ENCODE measurements at places on chromosomes 11 and 22.

DNA sequence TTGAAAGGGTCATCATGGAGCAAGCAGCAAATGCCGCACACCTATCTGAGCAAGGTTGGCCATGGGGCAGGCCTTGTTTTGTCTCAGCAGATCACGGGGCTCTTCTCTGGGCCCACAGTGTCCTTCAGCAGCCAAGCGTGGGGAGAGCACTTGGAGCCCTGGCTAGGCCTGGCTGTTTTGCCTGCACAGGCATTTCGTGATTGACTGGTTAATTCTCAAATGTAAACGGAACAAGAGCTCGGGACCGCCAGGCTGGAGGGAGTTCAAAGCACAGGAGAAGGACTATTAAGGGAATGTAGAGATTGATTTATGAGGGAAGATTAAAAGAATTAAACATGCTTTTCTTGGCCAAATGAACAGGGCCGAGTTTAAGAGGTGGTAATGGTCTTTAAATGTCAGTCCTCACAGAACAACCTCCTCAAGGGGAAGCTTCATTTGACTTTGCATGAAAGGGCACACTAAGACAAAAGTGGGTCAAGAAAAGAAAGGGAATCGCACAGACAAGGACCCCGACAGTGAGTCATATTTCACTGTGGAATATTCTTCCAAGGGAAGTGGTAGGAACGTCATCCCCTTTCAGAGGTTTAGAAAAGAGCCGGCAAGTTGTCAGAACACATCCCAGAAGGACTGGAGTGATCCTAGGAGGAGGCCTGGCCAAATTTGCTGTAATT, 20.7 kb downstream of the SPON1 start:
- no peak for DNase-seq

DNA sequence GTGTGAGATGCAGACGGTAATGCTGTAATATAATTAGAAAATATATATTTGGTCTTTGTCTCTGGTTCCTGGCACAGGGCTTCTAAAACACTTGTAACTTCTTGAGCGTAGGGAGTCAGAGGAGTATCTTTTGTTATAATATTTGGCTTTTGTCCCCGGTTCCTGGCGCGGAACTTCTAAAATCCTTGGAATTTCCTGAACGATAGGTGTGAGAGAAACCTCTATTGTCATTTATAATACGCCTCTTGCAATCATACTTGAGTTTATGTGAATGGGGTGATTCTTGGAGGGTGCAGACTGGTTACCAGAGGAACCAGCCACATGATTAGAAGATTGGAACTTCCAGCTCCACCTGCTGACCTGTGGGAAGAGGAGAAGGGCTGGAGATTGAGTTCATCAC, 54.1 kb upstream of the ZBED5 start:
- DNase-seq, result no peak

GRCh38 chr11:71396548-71397123, 51.6 kb downstream of the DHCR7 start:
- DNase-seq, result no peak

GRCh38 chr11:64644647-64645275, 53.7 kb downstream of the SLC22A12 start:
- no peak for DNase-seq

- no peak for DNase-seq
Measured at GRCh38 chr22:37571258-37571991, 8.5 kb downstream of the LGALS2 start.

- DNase-seq, result no peak
Measured at GRCh38 chr11:61168800-61169199, 7.6 kb upstream of the VPS37C start.

- no peak for DNase-seq
Measured at GRCh38 chr11:117638911-117639543, 158.0 kb downstream of the DSCAML1 start.

GRCh38 chr11:1750840-1751530, 590 bp upstream of the IFITM10 start:
- no peak for DNase-seq

- DNase-seq, result no peak
Measured at GRCh38 chr11:66950112-66950535, 8.1 kb downstream of the PC start.

- peak; percentile 12 for DNase-seq
Measured at GRCh38 chr11:108958368-108959104, 293.7 kb downstream of the DDX10 start.

DNA sequence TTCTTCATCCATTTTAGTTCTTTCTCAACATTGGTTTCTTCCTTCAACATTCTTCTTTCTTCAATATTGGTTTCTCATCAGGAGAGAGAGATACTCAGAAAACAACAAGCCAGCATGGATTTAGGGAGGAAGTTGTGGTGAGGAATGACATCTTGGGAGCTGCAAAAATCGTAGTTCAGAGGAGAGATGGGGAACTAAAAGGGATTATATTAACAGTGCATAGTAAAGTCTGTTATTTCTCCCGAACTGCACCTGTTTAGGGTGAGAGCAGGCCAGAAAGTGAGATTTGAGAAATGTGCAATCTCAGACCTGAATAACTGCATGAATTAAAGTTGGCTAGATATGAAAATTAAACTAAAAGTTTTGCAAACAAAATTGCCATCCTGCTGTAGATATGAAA, 94.5 kb downstream of the CASP12 start:
- DNase-seq, result no peak

GRCh38 chr11:17578958-17579357, 31.9 kb downstream of the OTOG start:
- DNase-seq, result no peak

- DNase-seq, result no peak
Measured at GRCh38 chr11:78022397-78023396, at the start of gene KCTD14. KCTD14 (minus strand) TSS chr11:78023276; CDS start chr11:78023249, 27 bp downstream.

- DNase-seq, result no peak
Measured at GRCh38 chr11:107836851-107837250, 21.7 kb downstream of the SLC35F2 start.

DNA sequence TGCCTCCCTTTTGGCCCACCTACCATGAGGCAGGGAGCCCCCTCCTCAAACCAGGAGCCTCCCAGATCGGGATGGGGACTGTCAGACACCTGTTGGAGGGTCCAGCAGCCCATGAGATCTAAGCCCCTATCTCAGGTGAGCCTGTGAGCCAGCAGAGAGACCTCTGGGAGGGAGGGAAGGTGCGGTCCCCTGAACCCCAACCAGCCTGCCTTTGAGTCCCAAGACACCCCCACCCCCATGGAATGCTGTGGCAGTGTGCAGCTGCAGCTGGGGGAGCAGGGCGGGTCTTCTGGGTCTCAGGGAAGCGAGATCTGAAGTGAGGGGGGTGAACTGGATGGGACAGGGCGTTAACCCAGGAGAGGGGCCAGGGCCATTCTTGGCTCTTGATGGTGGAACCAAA, 1.4 kb upstream of the CDKN1C start:
- DNase-seq, result no peak

GRCh38 chr11:98183034-98183433, 837.7 kb upstream of the CNTN5 start:
- DNase-seq, result no peak

- DNase-seq, result no peak
Measured at GRCh38 chr11:60753309-60753708, 3.4 kb upstream of the MS4A15 start.
